ENCODE measurements at places on chromosomes 4 and X. TPM values are rescaled to one million over a fixed set of nuclear protein-coding genes. Genes with fewer than 3 reads are reported as not detected.

- no peak for DNase-seq
Measured at GRCh38 chrX:9759337-9759736, 6.3 kb downstream of the GPR143 start.

Gene FAM47A
- not detected for polyA plus RNA-seq

DNA sequence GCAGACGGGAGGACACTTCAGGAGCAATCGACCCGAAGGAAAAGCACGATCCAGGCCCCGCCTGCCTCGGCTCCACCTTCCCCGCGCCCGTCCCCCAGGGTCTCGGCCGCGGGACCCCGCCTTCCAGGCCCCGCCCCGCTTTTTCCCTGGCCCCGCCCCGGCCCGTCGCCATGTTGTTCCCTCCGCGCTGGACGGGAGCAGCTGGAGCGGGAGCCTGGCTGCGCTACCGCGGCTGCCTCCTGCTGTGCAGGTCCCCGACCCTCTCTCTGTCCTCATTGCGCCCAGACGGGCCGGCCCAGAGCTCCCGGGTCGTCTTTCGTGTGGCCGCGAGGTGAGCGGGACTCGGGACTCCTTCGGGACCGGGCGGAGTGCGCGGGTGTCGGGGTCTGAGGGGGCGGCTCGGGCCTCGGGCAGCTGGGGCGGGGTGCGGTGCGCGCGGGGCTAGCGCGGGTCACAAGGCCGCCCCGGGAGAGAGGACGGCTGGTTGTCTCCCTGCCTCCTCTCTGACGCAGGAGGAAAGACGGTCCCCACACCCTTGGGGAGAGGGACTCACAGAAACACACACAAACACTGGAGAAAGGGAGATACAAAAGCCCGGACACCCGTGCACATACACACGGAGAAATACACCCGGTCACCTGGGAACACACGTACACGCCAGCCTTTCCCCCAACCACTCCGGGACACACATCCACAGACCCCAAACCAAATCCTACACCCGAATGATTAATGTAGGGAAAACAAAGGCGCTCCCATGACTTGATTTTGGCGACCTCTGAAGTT is at the start of gene RAB9A:
TSS of gene RAB9A (plus strand) at position 171 of the 783 bp plus-strand sequence. CDS start 19,619 bp downstream, outside the sequence.
- no peak for DNase-seq

DNA sequence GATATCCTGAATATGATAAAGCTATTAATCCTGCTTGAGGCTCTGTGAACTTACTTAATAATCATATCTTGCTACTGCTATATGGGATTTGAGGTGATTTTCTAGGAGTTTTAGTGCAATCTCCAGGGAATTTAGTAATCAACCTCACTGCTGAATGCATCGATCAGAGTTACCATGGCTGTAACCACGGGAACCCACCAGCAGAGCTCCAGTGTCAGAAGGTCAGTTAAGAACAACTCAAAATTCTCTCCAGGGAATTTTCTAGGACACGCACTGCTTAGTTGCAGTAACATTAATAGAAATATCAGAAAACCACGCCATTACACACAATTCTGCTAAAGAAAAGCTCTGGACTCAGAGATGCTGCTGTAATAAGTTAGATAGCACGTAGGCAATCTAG is 1477.2 kb upstream of the TENM3 start:
- DNase-seq: no peak

Gene USP27X
- 2.4 TPM for polyA plus RNA-seq

Gene ADAMTS3
- 2.0 TPM for polyA plus RNA-seq

DNA sequence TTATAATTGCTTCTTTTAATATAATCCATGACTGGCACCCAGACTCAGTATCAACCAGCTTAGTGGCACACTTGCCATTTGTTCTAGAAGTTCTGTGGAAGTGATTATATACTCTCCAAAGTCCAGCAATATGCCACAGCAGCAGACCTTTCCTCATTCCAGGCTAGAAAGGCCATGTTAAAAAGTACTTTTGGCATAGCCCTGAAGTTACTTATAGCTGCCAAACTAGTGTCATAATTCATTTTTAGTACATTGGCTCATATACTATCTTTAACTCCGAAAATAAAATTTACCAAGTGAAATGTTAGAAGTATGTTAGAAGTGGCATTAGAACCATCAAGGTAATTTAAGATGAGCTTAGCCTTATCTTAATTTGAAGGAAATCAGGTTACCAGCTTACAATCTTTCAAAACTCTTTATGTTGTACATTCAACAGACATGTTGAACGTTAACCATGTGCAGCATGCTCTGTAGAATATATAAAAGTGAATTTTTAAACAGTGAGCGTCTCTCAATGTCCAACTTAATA is 714.2 kb upstream of the LCORL start:
- no peak for DNase-seq

GRCh38 chrX:7314425-7314824 is 166.5 kb upstream of the PUDP start:
- no peak for DNase-seq

- no peak for DNase-seq
Measured at GRCh38 chr4:148057516-148057915, 325.6 kb downstream of the ARHGAP10 start.

All from forelimb muscle (tissue), 1 donor.